ENCODE measurements at places on chromosomes 4 and X.

DNA sequence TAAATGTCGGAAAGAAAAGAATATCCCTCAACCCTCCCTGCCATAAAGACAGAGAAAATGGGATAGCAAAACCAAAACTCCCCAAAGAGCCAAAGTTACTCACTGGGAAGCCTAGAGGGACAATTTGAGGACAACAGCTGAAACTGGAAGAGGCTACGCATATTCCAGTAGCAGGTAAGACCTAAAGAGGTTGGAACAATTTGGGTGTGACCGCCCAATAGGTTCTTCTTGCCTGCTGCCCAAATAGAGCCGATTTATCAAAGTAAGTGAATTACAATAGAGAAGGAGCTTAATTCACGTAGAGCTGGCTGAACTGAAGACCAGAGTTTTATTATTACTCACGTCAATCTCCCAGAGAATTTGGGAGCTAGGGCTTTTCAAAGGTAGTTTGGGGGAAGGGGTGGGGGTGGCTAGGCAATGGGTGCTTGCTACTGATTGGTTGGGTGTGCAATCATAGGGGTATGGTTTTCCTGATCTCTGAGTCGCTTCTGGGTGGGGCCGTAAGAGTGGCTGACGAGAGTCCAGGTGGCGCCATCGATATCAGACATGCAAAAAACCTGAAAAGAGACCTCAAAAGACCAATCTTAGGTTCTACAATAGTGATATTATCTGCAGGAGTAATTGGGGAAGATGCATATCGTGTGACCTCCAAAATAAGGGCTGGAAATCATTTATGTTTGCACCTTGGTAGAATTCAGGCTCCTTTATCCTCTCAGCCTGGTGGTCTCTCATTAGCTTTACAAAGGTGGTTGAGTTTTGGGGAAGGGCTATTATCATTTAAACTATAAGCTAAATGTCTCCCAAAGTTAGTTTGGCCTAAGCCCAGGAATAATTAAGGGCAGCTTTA is 39.0 kb upstream of the SLC7A3 start:
- DNase-seq = no peak

GRCh38 chrX:40523852-40524251 is 56.9 kb upstream of the ATP6AP2 start:
- no peak for DNase-seq

- no peak for DNase-seq
Observed at GRCh38 chr4:78518561-78518960, 33.0 kb upstream of the ANXA3 start.

DNA sequence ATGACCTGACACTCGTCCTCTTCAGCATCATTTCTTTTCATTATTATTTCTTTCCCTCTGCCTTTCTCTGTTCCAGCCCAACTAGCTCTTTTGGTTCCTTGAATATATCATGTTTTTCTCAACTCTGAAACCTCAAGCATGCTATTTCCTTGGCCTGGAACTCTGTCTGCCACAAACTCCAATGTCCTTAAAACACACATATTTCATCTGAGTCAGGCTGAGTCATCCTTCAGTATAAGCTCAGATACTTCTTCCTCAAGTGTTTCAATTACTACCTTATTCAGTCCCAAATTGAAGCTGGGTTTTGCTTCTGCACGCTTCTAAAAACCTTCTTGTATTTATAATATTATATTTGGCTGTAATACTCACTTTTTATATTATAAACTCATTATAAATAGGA is 424.2 kb downstream of the PDGFC start:
- no peak for DNase-seq

GRCh38 chr4:101753721-101754120 is 36.8 kb upstream of the BANK1 start:
- no peak for DNase-seq

DNA sequence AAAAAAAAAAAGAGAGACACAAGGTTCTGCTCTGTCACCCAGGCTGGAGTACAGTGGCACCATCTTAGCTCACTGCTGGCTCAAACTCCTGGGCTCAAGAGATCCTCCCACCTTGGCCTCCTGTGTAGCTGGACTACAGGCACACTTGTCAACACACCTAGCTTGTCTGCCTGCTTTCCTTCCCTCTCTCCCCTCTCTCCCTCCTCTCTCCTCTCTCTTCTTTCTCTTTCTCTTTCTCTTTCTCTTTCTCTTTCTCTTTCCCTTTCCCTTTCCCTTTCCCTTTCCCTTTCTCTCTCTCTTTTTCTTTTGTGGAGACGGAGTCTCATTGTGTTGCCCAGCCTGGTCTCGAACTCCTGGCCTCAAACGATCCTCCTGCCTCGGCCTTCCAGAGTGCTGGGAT is 132.1 kb downstream of the DIPK2B start:
- no peak for DNase-seq

DNA sequence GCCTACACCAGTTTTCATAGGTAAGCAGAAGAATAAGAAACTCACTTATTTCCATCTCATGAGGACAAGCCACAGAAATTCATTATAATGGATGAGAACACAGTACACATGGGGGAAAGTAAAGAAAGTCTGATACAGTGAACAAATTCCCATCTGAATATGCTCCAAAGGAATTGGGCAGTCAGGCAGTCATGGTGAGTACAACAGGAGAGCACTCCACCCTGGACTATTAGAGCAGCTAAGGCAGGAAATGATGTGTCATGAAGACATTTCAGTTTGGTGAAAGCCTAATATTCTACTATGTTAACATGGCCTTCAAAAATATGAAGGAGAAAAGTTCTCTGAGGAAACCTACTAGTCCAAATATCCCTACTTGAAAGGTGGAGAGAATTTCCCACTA is 92.0 kb upstream of the PRDX4 start:
- no peak for DNase-seq

- no peak for DNase-seq
Observed at GRCh38 chrX:24862343-24862742, 153.4 kb downstream of the ARX start.

DNA sequence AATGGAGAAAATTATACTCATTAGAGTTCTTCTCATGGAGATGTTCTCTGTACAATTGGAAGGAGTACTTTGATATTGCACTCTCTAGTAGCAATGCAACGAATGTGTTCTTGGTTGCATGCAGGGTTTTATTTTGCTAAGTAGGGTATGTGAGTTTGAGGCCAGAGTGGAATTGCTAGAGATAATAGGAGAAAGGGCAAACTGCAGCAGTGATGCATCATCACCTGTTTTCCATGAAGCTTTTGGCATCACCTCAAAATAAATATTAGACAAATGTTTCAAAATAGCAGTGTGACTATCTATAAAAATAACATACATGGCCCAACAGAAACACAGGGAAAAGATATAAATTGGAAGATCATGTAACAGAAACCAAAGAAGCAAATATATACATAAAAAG is 93.3 kb downstream of the TIGD2 start:
- no peak for DNase-seq

GRCh38 chr4:182318256-182318655 is 75.1 kb downstream of the TENM3 start:
- no peak for DNase-seq

DNA sequence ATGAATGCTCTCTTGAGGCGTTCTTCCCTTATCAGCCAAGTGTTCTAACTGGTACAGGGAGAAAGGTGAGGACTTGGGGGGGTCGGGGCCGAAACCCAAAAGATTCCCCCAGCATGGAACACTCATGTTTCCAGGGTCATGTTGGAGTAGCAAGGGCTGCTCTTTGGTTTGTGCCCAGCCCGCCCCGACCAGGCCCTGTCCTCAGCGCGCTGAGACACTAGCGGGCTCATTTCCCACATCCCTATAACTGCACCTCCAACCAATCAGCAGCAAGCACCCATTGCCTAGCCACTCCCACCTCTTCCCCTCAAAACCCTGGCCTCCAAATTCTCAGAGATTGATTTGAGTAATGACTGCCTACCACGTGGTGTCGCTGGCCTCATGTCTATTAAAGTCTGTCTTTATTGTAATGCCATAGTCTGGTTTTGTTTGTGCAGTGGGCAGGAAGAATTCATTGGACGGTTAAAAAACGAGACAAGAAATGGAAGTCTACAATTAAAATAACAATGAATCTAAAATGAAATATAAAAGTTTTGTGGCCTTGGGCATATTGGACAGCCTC is 1928.4 kb downstream of the STIM2 start:
- DNase-seq = no peak

GRCh38 chrX:150508018-150508417 is 60.4 kb upstream of the MTM1 start:
- DNase-seq = no peak

GRCh38 chr4:78517050-78517652 is 34.4 kb upstream of the ANXA3 start:
- DNase-seq = no peak

DNA sequence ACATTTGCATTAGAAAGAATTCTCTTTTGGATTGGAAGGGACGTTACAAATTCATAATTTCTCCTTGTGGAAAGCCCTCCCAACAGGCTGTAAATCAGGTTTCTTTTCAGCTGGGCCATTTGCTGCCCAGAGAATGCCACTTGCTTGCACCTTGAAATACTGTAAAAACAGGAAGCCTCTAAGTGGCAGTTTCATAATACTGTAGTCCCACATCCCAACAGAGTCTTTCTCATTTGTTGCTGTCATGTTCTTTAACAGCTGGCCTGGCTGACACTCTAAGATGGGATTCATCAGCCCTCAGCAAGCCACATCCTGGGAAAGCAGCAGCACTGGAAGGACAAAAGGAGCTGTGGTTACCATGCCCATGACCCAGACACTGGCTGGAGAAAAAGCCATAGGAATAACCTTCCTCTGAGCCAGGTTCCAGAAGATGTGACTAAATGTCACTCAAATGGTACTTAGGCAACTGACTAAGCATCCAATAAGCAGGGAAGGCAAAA is 221.9 kb upstream of the MBNL3 start:
- DNase-seq = no peak

DNA sequence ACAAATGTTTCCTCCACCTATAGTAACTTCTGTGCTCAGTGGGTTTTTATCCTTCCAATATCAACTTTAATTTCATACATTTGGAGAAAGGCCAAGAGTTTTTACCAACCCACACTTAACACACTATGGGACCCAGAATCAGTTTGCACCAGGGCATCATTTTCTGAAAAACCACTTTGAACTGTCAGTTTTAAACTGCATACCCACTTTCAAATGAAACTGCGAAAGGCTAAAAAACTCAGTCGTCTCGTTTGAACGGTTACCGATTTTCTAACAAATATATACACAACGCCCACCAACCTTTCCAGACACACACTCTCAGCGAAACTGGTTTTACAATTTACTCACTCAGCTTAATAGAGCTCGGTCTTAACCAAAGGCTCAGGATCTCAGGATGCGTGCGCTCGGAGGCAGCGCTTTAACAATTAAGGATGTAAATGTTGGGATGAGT is 376 bp downstream of the ABCG2 start:
- no peak for DNase-seq

DNA sequence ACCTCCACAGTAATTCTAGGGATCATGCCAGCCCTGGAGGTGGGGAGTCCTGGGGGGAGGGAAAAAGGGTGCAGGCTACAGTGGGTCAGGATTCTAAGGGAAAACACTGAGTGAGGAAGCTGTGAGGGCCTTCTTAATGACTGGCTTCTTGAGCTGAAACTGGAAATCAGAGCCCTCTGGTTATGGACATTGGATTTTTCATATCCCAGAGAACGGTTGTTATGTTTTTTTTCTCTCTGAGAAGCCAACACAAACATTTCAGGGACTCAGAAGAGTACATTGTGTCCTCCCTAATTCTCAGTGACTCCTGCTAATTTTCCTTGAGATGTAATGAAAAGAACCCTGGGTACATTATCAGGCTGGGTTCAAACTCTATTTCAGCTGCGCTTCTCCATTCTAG is 162.4 kb upstream of the PRDX4 start:
- DNase-seq = no peak

- DNase-seq = no peak
Observed at GRCh38 chr4:161642708-161643107, 521.1 kb downstream of the FSTL5 start.

All from activated CD4-positive, alpha-beta T cell treated with anti-CD3 and anti-CD28 coated beads for 1 hour (primary cell).